CD4-positive, alpha-beta T cell treated with Interleukin-17A for 1 hour (primary cell): ENCODE measurements at places on chromosomes 3 and 15.
A peak's percentile ranks its signal among the peaks of the same experiment; 100 is the strongest.

DNA sequence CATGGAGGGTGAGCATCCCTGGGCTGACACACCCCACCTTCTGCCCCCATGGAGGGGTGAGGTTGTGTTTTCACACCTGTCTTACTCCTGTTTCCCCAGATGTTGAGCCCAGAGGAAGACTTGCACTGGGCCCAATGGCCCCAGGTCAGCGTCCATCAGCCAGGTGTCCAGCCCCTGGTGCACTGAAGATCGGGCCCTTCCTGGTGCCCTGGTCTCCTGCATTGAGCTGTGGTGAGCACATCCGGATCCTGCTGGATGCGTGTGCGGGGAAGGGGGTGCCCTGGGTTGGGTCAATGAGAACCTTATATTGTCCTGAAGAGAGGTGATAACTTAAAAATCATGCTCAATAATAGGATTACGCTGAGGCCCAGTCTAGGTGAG is 227.3 kb downstream of the SNRPN start:
- DNase-seq = no peak

DNA sequence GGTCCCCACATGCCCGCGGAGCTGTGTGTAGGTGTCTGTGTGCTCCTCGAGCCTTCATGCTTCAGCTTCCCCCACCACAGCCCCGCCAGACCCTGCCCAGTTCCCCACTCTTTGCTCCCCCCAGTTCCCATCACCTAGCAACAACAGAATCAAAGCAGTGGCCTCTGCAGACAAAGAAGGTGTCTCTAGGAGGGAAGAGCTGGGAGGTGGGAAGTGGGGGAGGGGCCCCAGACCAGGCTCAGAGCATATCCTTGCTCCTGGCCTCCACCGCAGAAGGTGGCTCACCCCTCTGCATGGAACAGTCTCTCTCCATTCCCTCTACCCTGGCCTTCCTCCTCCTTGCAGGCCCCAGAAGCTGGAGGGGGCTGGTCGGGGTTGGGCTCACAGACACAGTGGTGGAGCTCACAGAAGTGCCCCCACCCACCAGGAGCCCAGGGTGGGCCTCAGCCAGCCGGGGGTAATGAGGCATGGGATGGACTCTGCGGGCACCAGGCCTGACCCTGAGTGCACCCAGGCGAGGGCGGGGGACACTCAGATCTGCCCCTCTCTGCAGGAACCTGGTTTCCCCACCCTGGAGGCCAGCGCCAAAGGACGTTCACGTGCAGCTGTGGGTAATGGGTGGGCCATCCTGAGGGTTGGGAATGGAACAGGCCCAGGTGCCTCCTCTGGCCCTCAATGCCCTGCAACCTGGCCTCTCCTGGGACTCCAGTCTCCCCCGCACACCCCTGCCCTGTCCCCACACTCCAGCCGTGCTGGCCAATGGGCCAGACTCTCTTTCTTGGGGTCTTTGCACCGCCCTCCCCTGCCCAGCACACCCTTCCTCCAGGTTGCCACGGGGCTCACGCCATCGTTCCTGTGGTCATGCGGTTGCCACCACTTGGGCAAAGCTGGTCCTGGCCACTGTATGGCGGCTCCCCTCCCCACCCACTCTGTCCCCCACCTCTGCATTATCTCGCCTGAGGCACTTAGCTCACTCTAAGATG is 53.4 kb downstream of the TPRA1 start:
- no peak for DNase-seq

DNA sequence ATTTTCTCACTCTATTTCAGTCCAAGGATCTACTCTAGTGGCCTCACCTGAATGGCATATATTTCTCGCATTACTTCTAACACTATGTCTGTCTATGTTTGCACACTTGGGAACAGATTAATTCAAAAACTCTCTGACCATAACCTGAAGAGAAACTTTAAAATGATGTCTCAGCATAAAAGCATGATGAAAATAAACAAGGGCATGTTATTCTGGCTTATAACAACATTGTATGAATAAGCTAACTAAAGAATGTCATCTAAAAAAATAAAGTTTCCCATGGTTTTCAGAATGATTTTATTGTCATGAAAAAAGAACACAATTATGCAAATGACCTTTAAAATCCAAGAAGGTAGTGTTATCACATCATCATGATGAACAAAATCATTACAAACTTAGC is 85.5 kb upstream of the ROBO2 start:
- DNase-seq = no peak

GRCh38 chr3:188624828-188625227 is 470.9 kb downstream of the LPP start:
- no peak for DNase-seq

GRCh38 chr3:144773350-144773749 is 801.7 kb downstream of the DIPK2A start:
- DNase-seq = no peak

GRCh38 chr3:69441040-69441439 is 55.2 kb upstream of the FRMD4B start:
- DNase-seq = no peak

GRCh38 chr3:5212628-5213573 is 25.4 kb downstream of the EDEM1 start:
- no peak for DNase-seq

- no peak for DNase-seq
Observed at GRCh38 chr3:187013159-187013716, 82.9 kb downstream of the ST6GAL1 start.

DNA sequence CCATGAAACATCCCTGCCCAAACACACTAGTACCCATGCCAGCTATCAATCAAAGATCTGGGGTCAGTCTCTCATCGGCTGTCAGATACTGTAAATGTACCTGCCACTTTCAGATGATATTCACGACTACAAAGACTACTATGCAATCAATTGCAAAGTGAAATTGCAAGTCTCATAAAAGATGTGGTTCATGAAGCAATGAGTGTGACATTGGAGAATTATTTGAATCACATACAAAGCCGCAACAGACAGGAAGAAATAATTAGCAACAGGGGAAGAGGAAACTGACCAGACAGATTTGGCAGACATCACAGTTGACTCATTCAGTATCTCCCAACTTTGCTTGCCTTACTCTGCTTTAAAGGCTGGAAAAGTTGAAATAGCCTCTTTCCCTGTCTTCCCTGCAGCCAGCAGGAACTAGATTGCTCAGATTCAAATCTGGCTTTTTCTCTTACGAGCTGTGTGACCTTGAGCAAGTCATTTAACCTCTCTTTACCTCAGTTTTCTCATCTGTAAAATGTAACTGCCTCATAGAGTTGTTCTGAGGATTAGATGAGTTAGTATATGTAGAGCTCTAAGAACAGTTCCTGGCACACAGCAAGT is 95.7 kb upstream of the C3orf80 start:
- no peak for DNase-seq

DNA sequence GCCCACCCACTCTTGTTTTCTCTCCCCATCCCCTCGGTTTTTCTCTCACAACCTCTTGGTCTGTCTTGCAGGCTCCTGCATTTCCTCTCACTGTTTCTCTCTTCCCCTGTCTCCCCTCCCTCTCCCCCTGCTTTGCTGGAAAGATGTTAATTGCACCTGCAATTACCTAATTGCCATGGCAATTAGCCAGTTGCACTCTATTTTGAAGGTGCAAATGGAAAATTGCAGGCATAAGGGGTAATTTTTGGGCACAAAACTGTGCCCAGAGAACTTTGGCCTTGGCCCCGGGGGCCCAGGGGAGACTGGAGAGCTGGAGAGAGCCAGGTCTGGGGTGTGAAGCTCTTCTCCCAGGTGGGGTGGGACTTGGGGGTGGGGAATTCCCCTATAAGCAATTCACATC is 164.5 kb upstream of the TLE3 start:
- DNase-seq = no peak

DNA sequence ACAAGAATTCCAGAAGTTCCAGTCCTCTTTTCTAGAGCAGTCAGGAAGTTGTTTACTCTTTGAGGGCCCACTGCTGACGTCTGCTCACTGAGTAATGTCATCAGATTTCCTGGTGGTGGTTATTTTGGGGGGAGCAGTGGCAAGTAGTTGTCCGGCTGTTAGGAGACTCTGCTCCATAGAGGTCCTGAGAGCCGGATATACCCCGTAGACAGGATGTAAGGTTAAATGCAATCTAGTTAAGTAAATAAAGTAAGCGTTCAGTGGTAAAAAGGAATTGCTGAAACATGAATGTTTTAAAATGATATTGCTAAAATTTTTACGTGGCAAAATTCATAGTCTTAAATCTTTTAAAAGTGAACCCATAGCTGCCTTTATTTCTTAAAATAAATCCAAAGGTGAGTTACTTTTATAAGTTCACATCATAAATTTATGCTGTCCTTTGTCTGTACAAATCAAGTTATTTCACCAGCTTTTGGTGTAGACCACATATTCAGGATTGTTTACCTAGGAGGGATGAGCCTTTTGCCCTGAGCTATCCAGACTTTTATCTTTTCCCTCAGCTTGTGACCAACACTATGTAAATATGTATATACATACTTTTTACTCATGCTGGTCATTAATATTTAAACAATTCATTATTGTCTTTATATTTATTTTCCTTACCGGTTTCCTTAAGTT is 65.8 kb downstream of the PDE8A start:
- DNase-seq = peak; percentile 14

DNA sequence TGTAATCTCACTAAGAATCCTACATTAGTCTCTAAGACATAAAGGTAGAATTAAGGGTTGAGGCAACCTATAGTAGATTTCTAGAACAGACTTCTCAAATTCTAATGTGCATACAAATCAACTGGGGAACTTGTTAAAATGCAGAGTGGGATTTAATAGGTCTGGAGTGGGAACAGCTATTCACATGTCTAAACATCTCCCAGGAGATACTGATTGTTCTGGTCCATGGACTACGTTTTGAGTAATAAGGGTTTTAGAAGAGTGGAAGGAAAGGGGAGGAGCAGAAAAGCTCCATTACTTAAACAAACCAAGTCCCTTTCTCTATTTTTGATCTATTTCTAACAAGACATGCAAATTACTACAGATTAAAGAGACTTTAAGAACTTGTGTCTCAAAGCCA is 524.8 kb downstream of the TUSC7 start:
- DNase-seq = no peak

- DNase-seq = no peak
Observed at GRCh38 chr15:31586841-31587240, 260.2 kb downstream of the KLF13 start.
